ENCODE measurements at places on chromosomes 7 and 10. TPM values are rescaled to one million over a fixed set of nuclear protein-coding genes. Genes with fewer than 3 reads are reported as not detected.

DNA sequence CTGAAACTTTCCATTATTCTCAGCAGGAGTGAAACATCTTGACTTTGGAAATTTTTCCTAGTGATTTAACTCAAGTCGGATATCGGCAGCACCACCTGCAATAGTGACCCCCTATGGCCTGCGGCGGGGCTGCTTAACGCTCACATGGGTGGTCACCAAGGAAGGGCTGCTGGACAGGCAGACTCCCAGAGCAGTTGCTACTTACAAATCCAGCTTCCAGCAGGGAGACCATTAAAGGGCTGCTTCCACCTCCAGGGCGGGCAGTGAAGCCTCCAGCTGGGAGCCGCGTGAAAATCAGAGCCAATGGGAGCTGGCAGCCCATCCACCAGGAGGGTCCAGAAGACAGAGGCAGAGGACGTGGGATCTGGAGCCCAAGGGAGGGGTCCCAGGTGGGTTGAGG is 122.5 kb downstream of the MGMT start:
- no peak for DNase-seq

GRCh38 chr7:50707236-50708006 is 75.3 kb downstream of the GRB10 start:
- no peak for DNase-seq

DNA sequence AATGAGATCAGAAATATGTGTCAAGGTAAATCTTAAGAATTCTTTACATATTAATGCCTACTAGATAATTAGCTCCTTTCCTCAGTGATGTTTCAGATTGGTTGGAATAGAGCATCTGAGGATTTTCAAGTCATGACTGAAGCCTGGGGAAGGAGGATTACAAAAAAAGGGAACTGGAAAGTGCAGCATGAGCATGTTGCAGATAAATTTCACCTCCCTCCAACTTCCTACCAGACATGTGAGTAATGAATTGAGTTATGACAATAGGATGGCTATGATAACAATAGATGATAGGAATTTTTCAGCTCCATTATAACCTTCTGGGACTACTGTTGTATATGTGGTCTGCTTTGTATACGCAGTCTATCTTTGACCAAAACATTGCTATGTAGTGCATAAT is 104.2 kb upstream of the RAB18 start:
- DNase-seq = no peak

DNA sequence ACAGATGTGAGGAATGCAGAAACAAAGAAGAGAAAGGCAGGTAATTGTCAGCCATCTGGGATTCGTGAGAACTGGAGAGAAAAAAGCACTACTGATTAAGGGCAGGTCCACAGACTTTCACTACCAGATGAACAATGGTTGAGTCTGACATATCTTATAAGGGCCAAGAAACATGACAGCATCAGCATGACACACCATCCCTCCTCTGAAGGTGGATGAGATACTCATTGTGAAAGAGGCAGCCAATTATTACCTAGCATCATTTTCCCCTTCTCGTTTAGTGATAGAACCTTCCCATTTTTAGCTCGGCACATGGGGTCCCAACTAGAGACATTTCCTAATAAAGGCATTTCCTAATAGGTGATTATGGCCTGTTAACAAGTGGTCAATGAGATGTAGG is 19.2 kb upstream of the MET start:
- no peak for DNase-seq

HOXA10 gene
- total RNA-seq = 41.1 TPM

GIMAP2 gene
- total RNA-seq = not detected

WASHC2A gene
- 47.6 TPM for total RNA-seq

GRCh38 chr10:29757551-29758297 is 123.0 kb upstream of the SVIL start:
- no peak for DNase-seq

ACHE gene
- total RNA-seq = 0.21 TPM

GRCh38 chr10:123068087-123068853 is 59.5 kb downstream of the ACADSB start:
- DNase-seq = no peak

C10orf53 gene
- total RNA-seq = not detected

MRLN gene
- total RNA-seq = not detected

DNA sequence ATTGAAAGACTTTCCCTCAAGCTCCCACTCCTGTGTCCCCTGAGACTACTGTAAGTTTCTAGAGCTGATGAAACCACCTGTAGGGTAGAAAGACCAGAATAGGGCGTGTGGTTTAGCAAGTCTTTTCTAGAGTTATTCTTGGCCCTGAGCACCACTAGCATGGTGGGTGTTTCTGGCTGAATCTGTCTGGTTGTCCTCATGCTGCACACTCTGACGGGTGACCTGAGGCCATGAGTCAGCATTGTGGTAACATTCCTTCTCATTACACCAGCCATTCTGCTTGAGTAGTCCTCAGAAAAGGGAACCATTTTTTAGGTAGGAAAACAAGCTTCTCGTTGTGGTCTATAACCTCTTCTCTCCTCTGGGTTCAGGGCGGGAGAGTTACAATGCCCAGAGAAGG is 250.3 kb downstream of the SNX13 start:
- DNase-seq = peak; percentile 80

DNA sequence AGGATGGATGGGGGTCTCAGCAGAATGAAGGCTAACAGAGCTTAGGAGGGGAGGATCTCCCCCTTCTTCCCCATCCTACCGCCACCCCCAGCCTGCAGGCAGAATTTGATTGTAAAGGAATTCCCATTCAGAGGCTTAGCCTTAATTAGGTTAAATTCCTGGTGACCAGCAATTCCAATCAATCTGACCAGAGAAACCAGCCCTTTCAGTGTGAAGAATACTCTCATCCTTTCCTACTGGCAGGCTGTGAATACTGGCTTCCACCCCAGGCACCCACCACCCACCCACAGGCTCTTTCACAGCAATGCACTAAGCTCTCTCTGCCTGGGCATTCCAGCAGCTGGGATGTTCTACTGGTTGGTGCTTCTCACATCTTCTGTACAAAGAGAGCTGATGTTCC is 137.9 kb upstream of the LYZL1 start:
- DNase-seq = no peak

DNA sequence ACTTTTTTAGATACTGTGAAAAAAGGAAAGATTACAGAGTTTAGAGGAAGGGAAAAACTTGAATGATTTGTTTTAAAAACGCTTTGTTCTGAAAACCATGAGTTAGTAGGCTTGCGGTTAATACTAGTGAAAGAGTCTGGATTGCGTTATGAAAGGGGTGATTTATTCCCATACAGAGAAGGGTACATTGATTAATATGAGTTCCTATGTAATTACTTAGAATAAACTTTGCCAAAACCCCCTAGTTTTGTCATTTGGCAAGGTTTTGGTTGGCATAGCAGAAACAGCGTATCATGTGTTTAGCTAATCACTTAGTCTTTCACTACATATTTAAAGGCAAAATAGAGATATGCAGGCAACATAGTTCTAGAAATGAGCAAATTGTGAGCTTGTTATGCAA is 91.2 kb upstream of the POT1 start:
- no peak for DNase-seq

DNA sequence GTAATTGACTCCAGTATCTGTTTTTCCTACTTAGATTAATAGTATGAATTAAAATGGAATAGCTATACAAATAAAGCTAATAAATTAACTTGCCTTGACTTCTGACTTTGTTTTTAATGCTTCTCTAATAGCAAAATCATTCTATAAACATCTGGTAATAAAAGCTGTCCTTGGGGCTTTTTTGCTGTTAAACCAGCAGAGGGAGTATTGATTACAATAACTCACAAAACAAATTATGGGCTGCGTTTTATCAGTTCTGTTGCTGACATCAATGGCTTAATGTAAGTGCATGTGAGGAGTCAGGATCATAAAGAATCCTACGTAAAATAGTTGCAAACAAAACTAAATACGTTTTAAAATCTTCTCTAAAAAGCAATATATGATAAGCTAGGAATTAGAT is 667.8 kb downstream of the PCDH15 start:
- DNase-seq = no peak

DNA sequence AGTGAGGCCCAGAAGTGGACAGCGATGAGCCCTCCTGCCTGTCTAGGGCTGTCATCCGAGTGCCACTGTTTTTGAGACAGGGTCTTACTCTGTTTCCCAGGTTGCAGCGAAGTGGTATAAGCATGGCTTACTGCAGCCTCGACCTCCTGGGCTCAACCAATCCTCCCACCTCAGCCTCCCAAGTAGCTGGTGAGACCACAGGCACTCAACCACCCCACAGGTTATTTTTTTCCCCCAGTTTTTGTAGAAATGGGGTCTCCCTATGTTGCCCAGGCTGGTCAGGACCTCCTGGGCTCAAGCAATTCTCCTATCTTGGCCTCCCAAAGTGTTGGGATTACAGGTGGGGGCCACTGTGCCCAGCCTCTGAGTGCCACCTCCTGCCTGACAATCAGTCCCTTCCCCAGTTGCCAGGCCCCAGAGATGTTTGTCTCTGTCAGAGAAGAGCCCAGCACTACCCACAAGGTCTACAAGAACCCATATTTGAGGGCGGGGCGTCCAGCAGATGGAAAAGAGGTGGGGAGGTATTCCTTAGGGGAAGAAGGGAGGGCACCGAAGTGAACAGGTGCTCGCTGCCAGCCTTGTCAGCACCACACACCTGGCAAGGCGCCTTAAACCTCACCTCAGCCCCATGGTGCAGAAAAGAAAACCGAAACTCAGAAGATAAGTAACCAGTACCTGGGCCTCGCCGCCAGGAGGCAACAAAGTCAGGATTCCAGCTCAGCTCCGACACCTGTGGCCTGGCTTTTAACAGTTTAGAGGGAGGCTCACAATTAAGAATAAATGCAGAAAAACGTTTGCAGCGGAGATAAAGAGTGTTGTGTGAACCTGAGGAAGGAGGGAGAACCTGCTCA is 77.4 kb upstream of the ANLN start:
- DNase-seq = no peak

DNA sequence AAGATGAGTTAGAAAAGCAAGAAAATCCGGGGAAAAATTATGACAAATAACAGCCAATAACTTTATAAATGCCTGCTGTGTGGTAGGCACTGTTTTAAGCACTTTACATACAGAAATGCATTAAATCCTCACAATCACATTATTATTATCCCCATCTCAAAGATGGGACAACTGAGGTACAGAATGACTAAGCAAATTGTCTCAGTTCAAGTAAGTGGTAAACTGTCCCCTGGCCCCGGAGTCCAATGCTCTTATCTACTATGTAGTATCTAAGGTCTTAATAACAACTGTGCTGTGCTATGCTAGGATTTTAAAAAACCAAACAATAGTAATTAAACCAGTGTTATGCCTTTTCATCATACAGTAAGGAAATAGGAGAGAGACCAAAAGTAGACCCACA is 105.6 kb downstream of the RTKN2 start:
- no peak for DNase-seq

DNA sequence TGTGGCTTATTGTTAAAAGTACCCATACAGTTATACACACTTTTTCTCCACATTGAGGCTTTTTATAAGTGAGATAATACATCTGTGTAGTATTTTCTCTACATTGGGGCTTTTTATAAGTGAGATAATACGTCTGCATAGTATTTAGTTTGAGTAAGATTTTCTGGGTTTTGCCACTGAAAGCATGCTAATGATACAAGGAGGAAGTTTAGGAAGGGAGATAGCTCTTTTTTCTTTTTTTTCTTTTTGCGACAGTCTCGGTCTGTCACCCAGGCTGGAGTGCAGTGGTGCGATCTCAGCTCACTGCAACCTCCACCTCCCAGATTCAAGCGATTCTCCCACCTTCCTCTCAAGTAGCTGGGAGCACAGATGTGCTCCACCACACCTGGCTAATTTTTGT is 13.3 kb downstream of the FAM107B start:
- no peak for DNase-seq

DNA sequence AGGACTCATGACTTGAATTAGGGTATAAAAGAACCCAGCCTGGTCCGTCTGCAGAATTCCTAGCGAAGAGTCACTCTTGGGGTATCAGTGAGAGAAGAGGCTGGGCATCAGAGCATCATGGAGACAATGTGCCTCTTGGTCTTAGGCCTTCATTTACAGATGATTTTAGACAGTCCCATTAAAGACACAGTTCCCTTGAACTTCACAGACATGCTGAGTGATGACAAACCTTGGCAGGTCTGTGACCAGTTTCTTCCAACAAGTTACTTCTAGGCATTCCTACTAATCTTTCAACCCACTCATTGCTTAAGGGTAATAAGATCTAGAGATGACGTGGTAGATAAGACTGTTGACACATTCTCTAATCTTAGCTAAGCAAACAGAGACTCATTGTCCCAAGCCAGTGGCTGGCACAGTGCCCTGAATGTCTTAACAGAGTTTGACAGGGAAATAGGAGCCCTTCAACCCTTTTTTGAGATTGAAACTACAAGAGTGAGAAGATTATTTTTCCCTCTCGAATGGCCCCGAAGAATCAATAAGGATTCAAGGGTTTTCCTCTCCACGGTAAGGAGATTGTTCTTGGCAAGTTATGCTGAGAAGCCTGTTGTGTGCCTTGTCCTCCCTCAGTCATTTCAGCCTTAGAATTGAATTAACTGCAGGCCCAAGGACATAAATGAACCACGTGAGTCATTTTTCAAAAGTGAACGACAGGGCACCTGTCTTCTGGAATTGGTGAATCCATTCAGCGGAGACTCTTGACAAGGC is 281.1 kb downstream of the CCDC3 start:
- DNase-seq = peak; percentile 74

DNA sequence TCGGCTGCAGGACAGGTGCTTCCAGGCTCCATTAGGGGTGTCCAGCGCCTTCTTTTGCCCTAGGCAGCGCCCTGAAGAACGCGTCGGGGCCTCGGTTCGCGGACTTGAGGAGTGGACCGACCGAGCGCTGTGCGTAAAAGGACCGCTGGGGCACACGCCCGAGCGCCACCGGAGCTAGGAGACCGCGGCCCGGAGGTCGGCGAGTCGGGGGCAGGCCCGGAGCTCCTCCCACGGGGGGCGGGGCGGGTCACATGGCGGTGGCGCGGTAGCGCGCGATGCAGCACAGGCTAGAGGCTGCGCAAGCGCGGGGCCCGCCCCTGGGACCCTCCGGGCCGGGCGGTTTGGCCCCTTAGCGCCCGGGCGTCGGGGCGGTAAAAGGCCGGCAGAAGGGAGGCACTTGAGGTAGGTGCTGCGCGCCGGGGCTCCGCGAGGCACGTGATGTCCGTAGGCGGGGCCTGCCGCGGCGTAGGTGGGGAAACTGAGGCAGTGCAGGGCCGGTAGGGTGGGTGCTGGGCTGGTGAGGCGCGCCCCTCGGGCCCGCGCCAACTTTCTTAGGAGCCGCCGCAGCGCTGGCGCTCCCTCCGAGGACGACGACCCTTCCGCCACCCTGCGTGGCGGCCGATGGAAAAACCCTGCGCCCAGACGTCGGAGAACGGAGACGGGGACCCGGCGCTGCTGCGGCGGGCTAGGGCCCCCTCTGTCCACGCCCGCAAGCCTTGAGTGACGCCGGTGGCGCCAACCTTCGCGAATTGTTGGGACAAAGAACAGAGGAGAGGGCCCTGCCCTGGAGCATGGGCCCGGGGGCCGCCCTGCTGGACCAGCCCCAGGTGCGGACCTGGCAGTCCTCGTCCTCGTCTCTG is at the start of gene PRXL2A:
TSS of gene PRXL2A (plus strand) at position 310 of the 860 bp plus-strand sequence. CDS start 11,917 bp downstream, outside the sequence.
- no peak for DNase-seq

DNA sequence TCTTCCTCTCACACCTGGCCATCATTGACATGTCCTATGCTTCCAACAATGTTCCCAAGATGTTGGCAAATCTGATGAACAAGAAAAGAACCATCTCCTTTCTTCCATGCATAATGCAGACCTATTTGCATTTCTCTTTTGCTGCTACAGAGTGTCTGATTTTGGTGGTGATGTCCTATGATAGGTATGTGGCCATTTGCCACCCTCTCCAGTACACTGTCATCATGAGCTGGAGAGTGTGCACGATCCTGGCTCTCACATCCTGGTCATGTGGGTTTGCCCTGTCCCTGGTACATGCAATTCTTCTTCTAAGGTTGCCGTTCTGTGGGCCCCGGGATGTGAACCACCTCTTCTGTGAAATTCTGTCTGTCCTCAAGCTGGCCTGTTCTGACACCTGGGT is 19.2 kb downstream of the OR2A14 start:
- DNase-seq = no peak

Data from HFFc6 (cell line).